Nephron progenitor cell (in vitro differentiated cells): ENCODE measurements at places on chromosomes 5 and 9.

DNA sequence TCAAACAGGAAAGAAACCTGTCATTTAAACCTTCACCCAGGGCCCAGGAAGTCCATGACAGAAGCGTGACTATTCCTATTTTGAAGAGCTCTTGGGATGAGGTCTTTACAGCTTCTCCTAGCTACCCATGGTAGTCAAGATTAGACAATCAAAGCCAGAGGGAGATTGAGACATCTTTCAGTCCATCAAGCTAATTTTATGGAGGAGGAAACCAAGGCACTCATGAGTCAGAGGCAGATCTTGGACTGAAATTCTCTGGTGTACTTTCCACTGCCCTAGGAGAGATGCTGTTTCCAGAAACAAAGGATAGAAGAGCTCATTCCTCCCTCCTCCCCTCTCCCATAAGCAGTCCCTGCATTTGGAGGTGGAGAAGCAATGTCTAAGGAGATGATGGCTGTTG is 9.2 kb downstream of the TNFSF8 start:
- no peak for DNase-seq

- DNase-seq = no peak
Measured at GRCh38 chr5:129124608-129125007, 30.1 kb downstream of the ISOC1 start.

DNA sequence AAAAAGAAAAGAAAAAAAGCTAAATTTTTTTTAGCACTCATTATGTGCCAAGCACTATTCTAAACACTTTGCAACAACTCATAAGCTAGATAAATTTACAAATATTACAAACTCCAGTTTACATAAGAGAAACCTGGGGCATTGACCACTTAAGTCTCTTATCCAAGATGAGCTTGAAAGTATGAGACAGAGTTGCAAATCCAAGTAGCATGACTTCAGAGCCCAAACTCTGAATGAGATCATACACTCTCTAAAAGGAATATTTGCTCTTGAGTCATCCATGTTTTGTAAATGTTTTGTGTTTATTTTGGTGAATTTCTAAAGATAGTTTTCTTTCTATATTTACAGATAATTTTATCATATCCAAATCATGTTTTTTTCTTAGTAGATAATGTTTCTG is 4.0 kb upstream of the SHOC1 start:
- no peak for DNase-seq

DNA sequence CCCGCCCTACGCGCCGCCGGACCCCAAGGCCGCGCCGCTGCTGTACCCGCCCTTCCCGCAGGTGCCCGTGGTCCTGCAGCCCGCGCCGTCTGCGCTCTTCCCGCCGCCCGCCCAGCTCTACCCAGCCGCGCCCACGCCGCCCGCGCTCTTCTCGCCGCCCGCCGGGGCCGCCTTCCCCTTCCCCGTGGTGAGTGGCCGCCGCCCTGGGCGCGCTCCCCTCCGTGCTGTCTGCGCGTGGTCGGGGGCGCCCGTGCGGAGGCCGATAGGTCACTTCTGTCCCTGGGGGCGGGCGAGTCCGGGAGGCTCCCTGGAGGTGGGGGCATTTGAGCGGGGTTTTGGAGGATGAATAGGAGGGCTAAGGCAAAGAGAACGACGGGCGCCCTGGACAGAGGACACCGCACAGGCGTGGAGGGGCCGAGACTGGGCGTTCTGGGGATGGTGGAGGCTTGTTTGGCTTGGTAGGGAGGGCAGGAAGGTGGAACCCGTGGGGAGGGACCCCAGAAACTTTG is 9.6 kb downstream of the PRRT1B start:
- peak; percentile 55 for DNase-seq

- DNase-seq = no peak
Measured at GRCh38 chr5:115335301-115335700, 38.8 kb upstream of the CCDC112 start.

DNA sequence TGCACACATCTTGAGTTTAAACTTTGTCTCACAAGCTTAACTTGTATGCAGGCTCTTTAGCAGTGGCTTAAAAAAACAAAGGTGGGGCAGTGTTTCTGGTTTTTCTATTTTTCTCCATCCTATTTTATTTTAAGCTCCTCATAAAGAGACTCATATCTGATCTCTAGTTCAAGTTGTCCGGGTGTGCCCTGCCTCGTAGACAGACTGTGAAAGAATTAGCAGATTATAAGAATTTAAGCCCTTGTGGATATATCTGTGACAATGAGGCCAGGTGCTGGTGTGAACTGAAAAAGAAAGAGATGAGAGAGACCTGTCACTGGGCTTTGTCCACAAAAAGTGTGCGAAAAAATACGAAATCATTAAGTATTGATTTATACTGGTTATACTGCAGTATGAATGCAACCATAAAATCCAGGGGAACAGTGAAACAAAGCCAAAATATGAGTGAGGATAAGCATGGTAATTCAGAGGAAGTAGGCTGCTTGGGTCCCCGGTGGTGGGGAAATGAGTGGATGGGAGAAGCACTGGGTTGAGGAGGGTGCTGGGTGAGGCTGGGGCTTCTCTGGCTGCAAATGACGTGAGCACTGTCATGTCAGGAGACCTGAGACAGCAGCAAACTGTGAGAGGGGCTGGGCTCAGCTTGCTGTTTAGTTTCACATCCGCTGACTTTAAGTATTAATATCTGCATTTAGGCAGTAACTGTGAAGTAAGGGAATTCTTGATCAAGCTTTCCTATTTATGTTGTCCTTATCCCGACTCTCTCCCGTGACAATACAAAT is 179.7 kb upstream of the ANKRD55 start:
- no peak for DNase-seq

- no peak for DNase-seq
Measured at GRCh38 chr5:90398726-90399125, 10.8 kb downstream of the CETN3 start.

GRCh38 chr9:112411626-112412027 is 31.7 kb downstream of the HSDL2 start:
- no peak for DNase-seq

DNA sequence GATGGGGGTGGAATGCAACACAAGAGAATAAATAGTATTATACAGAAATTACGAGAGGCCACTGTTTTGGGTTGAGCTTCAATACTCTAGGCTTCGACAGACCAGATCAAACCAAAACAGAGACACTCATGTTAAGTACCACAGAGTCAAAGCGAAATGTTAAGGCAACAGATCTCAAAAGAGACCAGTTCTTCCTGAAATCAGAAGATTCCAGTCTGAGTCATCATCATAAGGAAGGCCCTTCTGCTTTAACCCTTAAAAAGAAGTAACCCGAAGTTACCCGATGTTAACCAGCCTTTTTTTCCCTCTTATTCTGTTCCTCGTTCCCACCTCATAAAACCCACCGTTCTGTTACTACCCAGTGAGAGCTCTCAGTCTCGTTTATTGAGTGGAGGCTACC is 75.9 kb downstream of the SFXN1 start:
- no peak for DNase-seq

GRCh38 chr9:108423433-108423832 is 432.4 kb downstream of the ACTL7B start:
- DNase-seq = no peak

DNA sequence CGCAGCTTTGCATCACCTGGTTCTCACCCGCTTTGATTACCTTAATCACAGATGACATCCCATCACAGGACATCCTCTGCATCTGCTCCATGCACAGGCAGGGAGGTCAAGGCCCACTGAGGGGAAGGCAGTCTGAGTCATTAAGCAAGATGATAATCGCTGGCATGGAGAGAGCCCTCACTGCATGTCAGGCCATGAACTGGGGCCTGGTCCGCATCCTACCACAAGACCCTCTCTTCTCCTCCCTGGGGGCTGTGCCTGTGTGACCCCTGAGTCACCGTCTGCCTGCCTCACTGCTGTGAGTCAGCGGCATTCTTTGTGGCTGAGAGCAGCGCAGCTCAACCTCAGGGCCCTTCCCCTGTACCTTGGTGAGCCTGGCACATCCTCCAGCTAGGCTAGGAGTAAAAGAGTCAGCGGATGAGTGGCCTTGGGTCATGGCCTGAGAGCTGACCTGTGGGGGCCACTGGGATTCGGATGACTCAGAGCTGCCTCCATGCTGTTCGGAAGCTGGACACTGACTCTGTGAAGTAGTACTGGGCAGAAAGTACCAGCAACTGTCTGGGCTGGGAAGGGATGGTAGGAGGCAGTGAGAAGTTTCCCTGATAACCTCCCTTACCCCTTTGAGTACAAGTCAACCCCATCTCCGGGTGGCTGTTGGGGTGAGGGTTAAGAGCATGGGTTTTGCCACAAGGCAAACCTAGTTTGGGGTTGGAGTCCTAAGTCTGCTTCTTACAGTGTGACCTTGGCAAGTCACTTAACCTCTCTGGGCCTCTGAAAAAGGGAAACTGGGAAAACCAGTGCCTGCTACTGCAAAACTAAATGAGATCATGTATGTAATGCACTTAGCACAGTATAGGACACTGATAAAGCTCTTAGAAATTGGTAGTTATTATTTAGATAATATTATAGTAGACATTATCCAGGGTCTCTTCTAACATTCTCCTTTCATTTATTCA is 14.6 kb upstream of the ARSI start:
- peak; percentile 44 for DNase-seq

GRCh38 chr5:143182901-143183820 is 220.3 kb downstream of the NR3C1 start:
- no peak for DNase-seq

DNA sequence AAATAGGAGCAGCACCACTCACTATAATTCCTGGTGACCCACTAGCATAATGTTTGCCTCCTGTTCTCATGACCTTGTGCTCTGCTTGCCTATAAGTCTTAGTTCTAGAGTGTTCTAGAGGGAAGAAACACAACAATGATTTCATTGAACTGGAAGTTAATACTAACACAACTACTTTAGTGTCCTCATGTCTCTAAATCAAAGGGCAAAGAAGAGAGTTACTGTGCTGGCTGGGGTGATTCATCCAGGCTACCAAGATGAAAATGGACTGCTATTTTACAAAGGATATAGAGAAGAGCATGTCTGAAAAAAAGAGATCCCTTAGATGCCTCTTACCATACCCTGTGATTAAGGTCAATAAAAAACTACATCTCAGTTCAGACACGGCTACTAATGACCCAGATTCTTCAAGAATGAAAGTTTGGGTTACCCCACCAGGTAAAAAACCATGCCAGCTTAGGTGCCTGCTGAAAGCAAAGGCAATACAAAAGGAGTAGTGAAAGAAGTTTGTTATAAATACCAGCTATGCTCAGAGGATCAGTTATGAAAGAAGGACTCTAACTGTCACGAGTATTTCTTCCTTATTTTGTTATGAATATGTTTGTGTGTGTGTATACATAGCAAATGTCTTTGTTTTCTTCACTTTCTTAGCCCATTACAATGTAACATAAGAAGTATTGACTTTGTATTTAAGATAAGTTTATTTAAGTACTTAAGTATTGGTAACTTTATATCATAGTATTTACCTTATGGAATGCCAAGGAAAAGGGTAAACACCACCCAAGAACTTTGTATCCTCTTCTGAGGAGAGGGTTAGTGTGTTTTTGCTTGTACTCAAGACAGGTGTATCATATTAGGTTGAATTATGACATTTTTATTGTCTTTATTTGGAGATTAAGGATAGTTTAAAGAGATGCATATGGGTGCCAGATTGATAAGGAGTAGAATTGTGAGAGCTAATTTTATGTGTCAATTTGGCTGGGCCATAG is 314.1 kb upstream of the PTGER4 start:
- no peak for DNase-seq

DNA sequence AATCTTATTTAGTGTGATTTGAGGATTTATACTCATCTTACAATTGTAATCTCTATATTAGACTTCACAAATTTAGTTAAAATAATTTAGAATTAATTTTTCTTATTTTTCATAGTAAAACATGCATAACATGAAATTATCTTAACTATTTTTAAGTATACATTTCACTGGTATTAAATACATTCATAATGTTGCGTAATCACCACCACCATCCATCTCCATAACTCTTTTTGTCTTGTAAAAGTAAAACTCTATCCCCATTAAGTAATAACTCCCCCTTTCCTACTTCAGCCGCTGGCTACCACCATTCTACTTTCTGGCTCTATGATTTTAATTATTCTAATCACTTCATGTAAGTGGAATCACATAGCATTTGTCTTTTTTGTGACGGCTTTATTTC is 193.4 kb downstream of the SH3GL2 start:
- DNase-seq = no peak
